ENCODE measurements at places on chromosomes 5 and 9.

- no peak for DNase-seq
Observed at GRCh38 chr5:180382926-180383325, 29.8 kb upstream of the GFPT2 start.

GRCh38 chr9:135288054-135288453 is 191.5 kb upstream of the PPP1R26 start:
- no peak for DNase-seq

DNA sequence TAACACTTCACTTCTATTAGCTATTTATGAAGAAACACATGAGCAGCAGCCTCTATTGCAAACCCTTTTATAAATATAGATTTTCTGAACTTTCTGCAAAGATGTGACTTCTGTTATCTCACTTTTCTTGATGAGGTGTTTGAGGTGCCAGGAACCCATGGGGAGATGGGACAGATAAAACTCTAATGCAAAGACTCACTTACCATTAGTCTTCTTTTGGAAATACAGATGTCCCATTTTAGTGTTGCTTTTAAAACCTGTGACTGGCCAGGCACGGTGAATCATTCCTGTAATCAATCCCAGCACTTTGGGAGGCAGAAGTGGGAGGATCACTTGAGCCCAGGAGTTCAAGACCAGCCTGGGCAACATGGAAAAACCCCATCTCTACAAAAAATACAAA is 171.3 kb upstream of the GAS1 start:
- DNase-seq = no peak

GRCh38 chr9:137138058-137138721 is 764 bp upstream of the GRIN1 start:
- no peak for DNase-seq

GRCh38 chr9:137552022-137552768 is 516 bp downstream of the MRPL41 start:
- DNase-seq = peak; percentile 28

- no peak for DNase-seq
Observed at GRCh38 chr9:119768266-119768665, 399.0 kb upstream of the BRINP1 start.

DNA sequence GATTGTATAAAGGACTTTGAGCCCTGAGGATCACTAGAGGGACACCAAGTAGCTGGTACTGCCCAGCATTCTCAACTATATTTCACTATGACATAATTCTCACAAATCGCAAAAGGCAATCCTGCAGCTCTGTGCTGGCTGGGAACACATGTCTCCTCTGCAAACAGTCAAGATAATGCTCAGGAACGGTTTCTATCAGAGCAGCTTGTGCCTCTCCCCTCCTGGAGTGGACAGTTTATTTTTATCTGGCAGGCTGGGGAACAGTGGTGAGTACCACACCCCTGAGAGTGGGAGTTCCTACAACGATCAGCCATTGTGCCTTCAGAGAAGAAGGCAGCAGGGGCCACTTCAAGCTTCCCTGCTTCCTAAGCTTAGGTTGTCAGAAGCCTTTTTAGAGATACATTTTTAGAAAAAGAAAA is 65.8 kb downstream of the ERAP1 start:
- no peak for DNase-seq

DNA sequence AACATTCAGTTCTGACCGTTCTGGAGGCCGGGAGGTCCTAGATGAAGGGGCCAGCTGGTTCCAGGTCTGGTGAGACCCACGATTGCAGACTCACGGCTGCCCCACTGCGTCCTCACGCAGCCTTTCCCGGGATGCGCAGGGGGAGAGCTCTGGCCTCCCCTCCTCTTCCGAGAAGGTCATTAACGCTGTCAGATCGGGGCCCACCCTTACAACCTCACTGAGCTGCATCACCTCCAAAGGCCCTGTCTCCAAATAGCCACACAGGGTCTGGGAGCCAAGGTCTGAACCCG is 66.6 kb upstream of the PPP1R26 start:
- no peak for DNase-seq

DNA sequence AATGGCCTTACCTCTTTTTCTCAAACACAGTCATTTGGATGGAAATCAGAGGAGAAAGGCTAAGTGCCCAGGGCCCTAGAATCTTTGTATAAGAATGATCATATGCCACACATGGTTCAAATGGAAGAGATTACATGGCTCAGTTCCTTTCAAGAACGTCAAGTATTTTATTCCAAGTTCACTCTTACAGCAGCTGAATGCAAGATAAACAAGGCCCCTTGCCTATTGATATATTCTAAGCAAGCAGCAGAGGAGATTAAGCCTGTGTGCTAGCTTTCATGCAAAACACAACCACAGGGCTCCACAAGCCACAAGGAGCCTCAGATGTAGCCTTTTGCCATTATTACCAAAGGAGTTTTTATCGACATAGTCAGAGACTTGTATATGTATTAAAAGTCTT is 55.3 kb upstream of the SLCO6A1 start:
- DNase-seq = no peak

DNA sequence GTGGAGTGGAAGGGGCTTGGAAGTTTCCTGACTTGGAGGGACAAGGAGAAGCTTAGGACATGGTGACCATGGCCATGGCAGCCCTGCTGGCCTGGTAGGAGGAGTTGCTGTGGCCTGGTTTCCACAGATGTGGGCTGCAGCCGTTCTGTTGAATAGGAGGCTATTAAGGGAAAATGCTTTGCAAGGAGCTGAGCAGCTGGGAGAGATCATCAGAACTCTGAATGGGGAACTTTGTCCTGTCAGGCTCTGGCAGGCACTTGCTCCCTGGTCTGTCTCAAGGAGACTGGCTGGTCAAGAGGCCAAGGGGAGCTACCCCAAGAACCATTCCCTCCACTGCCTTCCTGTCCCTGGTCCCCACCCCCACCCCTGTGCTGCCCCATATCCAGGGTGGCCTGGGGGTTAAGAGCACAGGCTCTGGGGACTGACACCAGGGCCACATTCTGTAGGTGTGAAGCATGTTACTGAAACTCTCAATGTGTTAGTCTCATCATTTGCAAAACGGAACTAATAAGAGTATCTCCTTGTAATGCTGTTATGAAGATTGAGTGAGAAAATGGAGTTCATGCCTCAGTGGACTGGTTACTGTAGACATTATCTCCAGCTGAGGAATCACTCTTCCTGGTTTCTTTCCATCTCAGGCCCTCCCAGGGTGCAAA is 84.0 kb upstream of the ARAP3 start:
- no peak for DNase-seq

DNA sequence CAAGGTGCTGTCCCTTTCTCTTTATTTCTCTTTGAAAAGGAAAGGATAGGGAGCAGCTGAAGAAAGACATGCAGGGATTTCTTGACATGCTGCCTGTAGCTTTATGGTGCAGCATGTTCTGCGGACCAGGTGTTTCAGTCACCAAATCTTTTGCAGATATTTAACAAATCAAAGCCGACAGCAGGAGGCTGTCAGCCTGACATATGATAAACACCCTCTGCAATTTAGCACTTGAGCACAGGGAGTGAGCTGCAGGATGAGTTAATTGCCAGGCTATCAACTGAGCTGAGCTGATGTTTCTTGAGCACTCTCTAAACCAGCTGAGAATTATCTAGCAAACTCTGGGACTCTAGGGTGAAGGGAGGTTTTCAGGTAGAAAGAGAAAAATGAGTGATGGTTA is 212.8 kb upstream of the ATP10B start:
- no peak for DNase-seq

DNA sequence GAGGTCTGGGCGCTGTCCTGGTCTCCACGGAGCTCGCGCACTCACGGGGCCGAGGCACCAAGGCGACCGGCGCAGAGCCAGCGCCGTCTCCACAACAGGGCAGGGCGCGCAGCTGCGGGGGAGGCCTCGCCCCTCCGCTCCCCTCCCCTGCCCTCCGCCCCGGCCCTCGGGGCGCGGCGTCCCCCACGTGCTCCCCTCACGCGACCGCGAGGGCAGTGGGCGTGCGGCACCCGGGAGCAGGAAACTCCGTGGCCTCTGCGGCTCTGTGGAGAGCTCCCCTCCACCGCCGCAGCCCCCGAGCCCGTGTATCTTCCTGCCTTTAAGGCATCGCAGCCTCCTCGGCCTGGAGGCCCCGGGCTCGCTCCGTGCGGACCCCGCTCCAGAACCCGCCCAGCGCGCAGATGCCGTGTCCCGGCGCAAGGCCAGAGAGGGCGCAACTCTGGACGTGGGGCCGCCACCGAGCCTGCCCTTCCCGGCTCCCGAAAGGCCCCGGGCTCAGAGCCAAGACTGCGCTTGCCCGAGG is 708 bp upstream of the TUBB4B start:
- peak; percentile 75 for DNase-seq

GRCh38 chr5:178499352-178499751 is 90.8 kb downstream of the COL23A1 start:
- DNase-seq = no peak

- DNase-seq = no peak
Observed at GRCh38 chr9:2281031-2281802, 266.1 kb downstream of the SMARCA2 start.

DNA sequence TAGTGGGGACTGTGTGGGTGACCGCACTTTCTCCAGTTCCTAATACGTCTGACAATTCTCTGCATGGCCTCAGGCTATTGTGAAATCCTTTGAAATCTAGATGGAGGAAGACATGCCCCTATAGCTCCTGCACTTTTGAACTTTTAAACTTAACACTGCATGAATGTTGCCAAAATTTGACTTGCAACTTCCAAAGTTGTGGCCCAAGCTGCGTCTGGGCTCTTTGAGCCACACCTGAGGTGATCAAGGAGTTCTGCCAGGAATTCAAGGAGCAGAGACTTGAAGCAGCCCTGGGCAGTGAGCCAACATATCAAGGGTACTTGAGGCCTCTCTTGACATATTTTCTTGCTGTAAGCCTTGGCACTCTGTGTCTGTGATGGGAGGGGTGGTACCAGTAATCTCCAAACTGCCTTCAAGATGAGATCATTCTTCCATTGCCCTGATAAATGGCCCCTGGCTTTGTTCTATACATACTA is 1336.1 kb upstream of the CDH9 start:
- no peak for DNase-seq

DNA sequence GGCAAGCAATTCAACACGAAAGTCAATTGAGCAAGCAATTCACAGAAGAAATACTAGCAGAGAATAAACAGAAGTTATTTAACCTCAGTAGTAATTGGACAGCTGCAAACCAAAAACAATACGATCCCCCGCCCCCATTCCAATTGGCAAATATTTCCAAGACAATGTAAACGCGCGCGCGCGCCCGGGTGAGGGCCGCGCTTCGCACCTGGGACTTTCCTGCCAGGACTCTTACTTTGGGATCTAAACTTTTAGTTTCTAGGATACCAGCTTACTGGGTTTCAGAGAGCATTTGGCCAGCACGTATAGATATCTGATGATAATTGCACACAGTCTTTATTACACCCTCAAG is 8.6 kb downstream of the RUFY1 start:
- peak; percentile 17 for DNase-seq

DNA sequence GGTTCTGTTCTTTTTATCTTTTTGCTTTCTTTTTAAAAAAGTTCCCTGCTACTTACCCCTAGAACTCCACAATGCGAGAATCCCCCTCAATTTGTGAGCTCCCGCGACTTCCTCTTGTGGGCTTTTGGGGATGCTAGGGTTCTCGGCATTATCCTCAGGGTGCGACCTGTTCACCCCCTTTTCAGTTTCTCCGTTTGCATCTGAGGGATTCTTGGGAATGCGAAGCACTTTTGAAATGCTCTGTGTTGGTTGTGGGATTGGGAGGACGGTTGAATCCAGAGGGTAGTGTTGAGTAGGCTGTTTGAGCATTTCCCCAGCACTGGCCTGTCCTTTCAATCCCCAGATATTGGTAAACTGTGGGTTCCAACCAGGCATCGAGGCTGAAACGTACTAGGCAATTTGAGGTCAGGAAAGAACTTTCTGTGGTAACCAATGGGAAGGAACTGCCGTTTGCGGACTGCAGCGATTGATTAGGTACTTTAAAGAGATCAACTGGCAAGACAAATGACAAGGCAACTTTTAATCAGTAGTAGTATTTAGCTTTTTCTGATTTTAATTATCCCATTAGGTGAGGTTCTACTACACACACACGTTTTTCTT is 415 bp downstream of the XRCC4 start:
- peak; percentile 23 for DNase-seq

DNA sequence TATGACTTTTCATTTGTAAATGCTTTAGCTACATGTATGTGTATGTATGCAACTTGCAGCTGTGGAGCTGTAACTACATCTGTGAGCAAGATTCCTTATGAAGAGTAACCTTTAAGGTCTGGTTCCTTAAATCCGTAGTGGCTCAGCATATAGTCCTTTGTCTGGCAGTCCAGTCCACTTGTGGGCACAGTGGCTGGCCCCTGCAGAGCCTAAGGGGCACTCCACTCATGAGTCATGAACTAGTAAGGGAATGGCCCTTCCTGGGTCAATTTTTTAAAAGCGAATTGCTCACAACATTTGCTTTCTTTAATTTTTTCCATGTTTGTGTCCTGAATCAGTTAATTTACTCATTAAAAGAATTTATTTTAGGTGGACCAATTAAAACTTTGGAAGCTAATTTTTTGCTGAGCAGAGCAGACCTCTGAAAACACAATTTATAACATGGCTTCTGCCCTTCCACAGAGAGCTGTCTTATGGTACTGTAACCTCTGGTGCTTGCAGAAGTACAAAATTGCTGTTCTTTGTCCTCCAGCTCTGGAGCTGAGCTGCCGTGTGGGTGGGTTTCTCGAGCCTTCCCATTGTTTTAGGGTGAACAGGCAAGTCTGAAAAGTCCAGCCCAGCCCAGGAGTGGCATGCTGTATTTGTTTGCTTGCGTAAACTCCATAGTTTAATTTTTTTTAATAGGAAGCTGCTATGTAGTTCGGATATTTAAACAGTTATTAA is 110.1 kb downstream of the MVB12B start:
- DNase-seq = no peak

- DNase-seq = no peak
Observed at GRCh38 chr5:132825033-132825833, 5.2 kb downstream of the SHROOM1 start.

DNA sequence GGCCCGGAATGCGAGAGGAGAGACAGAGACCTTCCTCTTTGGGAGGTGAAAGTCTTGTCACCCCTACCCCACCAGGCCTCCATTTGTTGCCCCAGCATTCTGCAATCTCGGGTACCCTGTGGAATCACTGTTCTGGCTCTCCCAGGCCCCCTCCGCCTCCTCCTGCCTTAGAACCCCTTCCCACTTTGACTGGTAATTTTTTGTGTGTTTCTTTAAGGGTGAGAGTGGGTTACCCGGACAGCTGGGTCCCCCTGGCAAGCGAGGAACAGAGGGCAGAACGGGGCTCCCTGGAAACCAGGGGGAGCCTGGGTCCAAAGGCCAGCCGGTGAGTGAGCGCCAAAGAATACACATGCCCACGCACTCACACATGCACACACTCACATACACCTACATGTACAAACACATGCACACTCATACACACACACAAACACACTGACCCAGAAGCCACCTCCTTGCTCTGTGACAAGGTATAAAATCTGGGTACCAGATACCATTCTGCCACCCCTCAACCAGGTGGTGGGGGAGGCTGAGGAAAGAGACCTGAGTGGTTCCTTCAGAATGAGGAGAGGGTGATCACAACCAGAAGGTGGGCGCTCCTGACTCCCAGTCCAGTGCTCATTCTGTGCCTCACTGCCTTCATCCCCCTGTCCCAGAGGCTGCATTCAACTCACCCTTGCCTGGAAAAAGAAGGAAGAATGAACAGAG is 30.9 kb upstream of the ORM1 start:
- no peak for DNase-seq

- DNase-seq = no peak
Observed at GRCh38 chr9:91900055-91900796, 49.8 kb downstream of the ROR2 start.
